ENCODE measurements at places on chromosomes 2 and 18.

DNA sequence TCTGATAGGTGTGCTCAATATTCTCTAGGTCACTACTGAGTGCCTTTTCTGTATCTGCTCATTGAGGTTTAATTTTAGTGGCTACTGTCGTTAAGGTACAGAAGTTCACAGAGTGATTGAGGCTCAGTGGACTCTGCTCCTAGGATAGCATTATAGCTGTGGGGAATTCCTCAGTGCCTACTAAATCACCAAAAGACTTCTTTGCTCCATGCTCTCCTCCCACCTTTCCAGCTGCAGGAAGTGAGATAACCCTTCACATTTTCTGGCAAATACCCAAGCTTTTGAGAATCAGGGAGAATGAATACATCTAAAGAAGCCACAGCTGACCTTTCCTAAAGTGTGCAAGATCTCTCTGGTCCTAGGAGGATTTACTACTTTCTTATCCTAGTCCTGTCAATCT lies 95.2 kb upstream of the FSIP2 start:
- DNase-seq, result no peak

- DNase-seq, result no peak
Measured at GRCh38 chr2:222656526-222657446, 894 bp upstream of the FARSB start.

GRCh38 chr18:44117821-44118220 lies 562.9 kb upstream of the SETBP1 start:
- no peak for DNase-seq

DNA sequence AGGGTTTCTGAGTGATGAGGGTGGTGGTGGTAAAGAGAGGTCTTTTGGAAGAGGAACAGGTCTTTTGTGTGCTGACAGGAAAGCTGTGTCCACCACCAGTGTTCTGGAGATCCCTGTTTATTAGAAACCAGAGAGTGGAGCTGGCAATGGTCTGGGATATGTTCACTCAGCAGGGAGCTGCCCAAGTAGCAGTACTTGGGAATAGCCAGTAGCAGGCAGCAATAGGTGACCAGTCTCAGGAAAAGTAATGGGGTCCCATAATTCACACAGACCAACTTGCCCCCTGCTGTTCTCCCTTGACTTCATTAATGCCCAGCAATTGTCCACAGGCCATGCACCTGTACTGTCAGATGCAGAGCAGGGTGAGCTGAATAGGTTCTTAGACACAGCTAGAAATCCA lies 1.8 kb downstream of the TSPYL6 start:
- no peak for DNase-seq

DNA sequence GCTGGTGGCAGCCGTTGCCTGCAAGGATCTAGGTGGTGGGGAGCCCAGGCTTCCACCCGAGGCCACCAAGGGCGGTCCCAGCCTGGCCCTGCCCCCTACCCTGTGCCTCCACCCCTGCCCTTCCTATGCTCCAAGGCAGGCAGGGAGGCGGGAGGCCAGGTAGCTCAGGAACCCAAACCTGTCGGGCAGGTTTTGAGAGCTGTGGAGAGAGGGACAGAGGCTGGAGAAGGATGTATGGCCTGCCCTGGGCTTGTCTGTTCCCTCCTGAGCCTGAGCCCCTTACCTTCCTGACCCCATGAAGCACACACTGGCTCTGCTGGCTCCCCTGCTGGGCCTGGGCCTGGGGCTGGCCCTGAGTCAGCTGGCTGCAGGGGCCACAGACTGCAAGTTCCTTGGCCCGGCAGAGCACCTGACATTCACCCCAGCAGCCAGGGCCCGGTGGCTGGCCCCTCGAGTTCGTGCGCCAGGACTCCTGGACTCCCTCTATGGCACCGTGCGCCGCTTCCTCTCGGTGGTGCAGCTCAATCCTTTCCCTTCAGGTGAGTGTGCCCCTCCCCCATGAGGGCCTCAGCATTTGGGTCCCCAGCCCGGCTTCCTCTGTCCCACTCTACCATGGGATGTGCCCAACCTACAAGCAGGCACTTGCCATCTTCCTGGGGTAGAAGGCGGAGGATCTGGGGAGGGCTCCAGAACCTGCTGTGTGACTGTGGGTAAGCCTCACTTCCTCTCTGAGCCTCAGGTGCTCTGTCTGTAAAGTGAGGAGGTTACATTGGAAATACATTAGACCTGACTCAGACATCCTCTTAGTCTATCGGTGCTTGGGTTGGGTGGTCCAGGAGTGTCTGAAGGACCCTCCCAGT lies at the start of gene PROM2:
Gene PROM2, plus strand, starts transcription at position 159 of the 860 bp plus-strand sequence. Its CDS starts 137 bp downstream, at position 296.
- DNase-seq, result peak; percentile 94

DNA sequence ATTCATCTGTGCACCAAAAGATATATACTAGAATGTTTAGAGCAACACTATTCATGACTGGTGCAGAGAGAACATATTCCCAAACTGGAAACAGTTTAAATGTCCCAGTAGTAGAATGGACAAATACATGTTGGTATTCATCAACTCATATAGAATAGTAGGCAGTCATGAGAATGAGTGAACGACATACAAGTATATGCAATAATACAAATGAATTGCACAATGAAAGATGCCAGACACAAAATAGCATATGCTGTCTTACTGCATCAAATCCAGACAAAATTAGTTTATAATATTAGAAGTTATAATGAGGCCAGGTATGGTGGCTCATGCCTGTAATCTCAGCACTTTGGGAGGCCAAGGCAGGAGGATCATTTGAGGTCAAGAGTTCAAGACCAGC lies 8.3 kb upstream of the PRKAG3 start:
- no peak for DNase-seq

GRCh38 chr2:177666408-177666807 lies 273.8 kb downstream of the AGPS start:
- no peak for DNase-seq

- no peak for DNase-seq
Measured at GRCh38 chr2:49037197-49037596, 117.1 kb downstream of the FSHR start.

DNA sequence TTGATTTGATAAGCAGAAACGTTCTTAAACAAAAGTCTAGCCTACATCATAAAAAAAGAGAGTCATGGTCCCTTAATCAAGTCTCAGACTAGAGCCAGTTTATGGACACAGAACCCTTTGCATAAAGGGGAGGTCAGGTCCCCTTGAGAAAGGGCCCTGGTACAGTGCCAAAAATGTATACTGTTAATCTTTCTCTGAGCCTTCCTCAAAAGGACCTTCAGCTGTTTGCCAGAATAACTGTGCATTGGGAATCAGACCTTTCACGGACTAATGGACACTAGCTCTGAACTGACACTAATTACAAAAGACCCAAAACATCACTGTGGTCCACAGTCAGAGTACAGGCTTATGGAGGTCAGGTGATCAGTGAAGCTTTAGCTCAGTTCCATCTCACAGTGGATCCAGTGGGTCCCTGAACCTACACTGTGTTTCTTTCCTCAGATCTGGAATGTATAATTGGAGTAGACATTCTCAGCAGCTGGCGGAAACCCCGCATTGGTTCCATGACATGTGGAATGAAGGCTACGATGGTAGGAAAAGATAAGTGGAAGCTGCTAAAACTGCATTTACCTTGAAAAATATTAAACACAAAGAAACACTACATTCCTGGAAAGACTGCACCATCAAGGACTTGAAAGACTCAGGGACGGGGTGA lies 151.4 kb downstream of the TMEFF2 start:
- DNase-seq, result no peak

DNA sequence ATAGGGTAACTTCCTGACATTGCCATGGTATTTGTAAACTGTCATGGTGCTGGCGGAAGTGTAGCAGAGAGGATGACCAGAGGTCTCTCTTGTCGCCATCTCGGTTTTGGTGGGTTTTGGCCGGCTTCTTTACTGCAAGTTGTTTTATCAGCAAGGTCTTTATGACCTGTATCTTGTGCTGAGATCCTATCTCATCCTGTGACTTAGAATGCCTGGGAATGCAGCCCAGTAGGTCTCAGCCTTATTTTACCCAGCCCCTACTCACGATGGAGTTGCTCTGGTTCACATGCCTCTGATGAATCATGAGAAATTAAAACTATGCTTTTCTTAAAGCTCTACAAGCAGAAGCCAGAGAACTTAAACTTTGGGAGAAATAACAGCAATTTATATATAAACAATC lies 12.7 kb upstream of the NFU1 start:
- no peak for DNase-seq

DNA sequence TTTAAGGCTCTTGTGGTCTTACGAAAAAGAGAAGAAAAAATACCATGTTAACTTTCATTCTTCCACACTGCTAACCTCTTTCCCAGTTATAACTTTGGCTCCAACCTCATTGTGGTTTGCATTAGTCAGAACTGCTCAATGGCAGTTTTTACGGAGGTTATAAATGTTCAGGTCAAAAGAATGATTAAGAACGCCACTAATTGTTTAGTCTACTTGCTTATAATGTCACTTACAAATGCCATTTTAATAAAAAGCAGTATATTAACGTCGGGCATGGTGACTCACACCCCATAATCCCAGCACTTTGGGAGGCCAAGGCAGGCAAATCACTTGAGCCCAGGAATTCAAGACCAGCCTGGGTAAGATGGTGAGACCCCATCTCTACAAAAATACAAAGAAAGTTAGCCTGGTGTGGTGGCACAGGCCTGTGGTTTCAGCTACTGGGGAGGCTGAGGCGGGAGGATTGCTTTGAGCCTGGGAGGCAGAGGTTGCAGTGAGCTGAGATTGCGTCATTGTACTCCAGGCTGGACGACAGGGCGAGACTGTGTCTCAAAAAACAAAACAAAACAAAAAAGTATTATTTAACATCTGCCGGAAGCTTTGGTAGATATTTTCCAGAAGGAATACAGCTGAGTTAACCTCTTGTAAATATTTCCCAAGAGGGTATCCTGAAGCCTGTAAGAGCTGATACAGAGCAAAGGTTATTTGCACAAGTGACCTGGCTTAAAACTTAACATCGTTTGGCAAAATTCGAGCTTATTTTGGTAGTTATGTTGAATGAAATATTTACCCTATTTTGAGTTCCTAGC lies 5.1 kb downstream of the AGPS start:
- no peak for DNase-seq

GRCh38 chr2:224946895-224947294 lies 95.4 kb downstream of the DOCK10 start:
- DNase-seq, result no peak

- DNase-seq, result no peak
Measured at GRCh38 chr2:239114616-239115265, 266.9 kb downstream of the TWIST2 start.

DNA sequence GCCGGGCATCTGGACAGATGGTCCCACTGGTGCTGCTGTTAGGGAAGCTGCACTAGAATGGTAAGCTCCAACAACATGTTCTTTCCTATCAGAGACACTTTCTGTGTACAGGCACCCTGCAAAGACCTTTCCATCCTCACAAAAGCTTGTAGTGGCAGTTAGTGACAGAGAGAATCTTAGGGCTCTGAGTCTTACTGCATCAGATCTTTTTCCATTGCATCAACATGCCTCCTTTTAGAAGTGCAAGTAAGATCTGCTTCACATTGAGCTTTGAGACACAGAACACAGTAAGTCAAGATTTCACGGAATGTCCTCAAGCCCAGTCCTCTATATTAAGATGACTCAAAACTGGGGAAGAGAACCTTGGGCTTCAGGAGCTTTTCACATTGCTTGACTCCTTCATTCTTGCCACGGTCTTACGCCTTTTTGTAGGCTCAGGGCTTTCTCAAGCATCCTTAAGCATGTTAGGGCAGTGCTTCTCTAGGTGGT lies 52.6 kb downstream of the ARL4C start:
- no peak for DNase-seq

DNA sequence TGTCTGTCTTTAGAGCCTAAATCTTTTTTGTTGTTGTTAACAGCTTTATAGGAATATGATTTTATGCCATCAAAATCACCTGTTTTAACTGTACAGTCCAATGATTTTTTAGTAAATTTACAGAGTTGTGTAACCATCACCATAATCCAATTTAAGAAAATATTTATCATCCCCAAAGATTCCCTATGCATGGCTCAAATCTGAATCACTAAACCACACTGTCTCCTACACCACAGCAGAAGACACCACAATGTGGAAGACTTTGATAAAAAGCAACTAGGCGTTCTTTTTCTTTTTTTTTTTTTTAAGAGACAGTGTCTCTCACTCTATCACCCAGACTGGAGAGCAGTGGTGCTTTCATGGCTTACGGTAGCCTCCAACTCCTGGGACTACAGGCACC lies 99.6 kb downstream of the TXNL1 start:
- no peak for DNase-seq

GRCh38 chr2:107412209-107412904 lies 414.3 kb upstream of the RGPD4 start:
- DNase-seq, result no peak

DNA sequence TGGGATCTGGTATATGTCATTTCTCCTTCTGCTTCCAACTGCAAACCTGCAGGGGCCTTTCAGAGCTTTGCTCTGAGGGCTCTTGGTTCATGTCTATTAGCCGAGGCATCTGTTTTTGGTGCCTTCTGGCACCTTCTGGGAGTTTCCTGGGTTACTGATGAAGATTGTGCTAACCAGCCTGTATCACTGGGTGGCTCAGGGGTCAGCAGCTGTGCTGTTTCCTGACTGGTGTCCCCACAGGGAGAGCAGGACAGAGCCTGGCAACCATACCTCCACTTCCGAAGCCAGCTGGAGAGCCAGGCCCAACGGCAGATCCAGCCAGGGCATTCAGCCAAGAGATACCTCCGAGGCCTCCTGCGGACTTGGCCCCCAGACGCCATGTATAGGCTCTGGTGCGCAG lies 17.5 kb downstream of the KIAA2012 start:
- no peak for DNase-seq

DNA sequence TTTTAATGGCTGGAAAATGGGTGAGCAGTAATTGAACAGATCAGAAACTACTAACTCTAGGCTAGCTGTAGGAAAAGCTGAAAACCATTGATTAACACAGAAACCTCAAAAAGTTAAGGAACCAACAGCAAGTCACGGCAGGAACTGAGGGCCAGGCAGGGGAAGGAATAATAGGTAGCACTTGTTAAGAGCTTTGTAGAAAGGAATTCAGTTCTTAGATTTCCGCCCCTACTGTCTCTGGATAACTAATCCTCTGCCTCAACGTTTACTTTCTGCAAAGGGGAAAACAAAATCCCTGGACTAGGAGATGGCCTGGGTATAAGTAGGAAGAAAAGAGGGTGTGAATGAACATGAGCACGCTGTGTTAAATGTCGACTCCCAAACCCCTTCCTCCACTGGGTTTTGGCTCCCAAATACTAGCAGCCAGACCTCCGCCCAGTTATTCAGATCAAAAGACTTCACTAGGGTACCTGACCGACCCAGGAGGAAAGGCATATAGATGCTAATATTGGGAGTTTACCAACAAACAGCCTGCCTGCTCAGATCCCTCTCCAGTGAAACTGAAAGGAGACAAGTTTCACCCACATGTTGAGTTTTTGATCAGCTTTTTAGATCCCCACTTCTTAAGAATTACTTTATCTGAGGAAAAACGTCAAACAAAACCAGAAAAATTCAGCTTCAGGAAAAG lies 12.4 kb downstream of the SMAD2 start:
- no peak for DNase-seq

Measured in body of pancreas (tissue), 4 donors.